Activated CD4-positive, alpha-beta T cell treated with anti-CD3 and anti-CD28 coated beads for 36 hours (primary cell): ENCODE measurements at places on chromosomes 13 and 19.
A peak's percentile ranks its signal among the peaks of the same experiment; 100 is the strongest.

GRCh38 chr13:65679240-65679639 is 1550.9 kb downstream of the PCDH9 start:
- no peak overlapping the region for H3K4me3 ChIP-seq
- H3K4me1 ChIP-seq: no peaks in the 10 kb centered on the region
- no peak overlapping the region for H3K27ac ChIP-seq
- no peaks in the 10 kb centered on the region for H3K36me3 ChIP-seq

DNA sequence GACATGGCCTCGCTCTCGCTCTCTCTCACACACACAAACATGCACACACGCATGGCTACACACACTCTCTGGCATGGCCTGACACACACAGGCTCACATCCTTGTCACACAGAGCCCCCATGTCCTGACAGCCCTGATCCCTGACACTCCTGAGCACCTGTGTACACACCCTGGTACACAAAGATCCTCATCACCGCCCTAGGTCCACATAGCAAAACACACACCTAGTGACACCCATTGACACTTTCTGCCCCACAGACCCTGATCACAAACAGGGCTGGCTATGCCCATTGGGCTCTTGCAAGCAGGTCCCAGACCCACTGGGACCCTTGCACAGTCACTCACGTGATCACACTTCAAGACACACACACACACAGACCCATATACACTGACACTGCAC is 4.0 kb upstream of the NFIX start:
- H3K27ac ChIP-seq: no peak overlapping the region
- DNase-seq: no peak
- no peaks in the 10 kb centered on the region for H3K36me3 ChIP-seq
- peaks cover 5% of the 10 kb centered on the region for H3K27me3 ChIP-seq
- H3K4me3 ChIP-seq: no peak overlapping the region

DNA sequence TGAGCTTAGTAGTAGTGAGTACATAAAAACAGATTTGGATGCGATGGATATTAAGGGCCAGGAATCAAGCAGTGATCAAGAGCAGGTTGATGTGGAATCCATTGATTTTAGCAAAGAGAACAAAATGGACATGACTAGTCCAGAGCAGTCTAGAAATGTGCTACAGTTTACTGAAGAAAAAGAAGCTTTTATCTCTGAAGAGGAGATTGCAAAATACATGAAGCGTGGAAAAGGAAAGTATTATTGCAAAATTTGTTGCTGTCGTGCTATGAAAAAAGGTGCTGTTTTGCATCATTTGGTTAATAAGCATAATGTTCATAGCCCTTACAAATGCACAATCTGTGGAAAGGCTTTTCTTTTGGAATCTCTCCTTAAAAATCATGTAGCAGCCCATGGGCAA is 11.4 kb downstream of the CHAMP1 start:
- no peaks in the 10 kb centered on the region for H3K27me3 ChIP-seq
- DNase-seq: no peak
- peaks cover 64% of the 10 kb centered on the region for H3K36me3 ChIP-seq

DNA sequence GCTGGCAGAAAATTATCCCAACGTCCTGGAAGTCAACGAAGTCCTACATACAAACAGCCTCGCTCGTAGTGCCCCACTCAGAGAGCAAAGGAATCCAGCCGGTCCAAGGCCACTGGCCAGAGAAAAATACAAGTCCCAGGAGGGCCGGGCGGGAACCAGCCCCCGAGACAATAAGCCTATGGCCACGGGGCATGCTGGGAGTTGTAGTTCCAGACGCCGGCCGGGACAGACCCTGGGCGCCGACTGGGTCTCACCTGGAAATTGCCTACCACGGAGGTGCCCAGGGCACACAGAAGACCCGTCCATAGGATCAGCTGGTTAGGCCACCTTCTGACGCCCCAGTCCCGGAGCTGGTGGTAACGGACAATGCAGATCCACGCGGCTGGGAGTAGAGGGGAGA is 5.4 kb downstream of the TMEM150B start:
- H3K27ac ChIP-seq: no peak overlapping the region
- no peaks in the 10 kb centered on the region for H3K36me3 ChIP-seq
- H3K4me3 ChIP-seq: no peak overlapping the region
- peaks cover 5% of the 10 kb centered on the region for H3K27me3 ChIP-seq

GRCh38 chr19:1275976-1276627 is 772 bp downstream of the FAM174C start:
- no peaks in the 10 kb centered on the region for H3K27me3 ChIP-seq
- H3K4me1 ChIP-seq: peaks cover 48% of the 10 kb centered on the region
- H3K36me3 ChIP-seq: peaks cover 59% of the 10 kb centered on the region
- H3K27ac ChIP-seq: peak overlapping the region; percentile 95

DNA sequence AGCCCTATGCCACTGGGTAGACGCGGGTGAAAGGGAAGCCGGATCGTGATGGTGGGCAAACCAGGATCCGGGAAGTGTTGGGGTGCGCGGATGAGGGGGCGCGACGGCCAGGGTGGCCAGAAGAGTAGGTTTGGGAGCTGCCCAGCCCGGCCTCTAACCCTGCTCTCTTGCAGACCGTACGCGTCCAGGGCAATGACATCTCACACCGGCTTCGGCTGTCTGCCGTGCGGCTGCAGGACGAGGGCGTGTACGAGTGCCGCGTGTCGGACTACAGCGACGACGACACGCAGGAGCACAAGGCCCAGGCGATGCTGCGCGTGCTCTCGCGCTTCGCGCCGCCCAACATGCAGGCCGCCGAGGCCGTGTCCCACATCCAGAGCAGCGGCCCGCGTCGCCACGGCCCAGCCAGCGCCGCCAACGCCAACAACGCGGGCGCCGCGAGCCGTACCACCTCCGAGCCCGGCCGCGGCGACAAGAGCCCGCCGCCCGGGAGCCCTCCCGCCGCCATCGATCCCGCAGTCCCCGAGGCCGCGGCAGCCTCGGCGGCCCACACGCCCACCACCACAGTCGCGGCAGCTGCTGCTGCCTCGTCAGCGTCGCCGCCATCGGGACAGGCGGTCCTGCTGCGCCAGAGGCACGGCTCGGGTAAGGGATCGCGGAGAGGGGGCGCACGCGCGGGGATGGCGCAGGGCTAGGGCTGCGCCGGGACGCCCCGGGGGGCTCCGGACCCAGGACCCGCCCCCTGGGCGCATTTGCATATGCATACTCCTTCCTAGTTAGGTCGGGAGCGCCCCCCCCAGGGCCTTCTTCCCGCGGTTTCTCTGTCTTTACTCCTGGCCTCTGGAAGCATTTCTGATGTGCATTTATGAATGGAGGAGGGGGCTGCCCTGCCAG is 4.1 kb downstream of the VSTM2B start:
- peak; percentile 34 for DNase-seq
- H3K27me3 ChIP-seq: peaks cover 53% of the 10 kb centered on the region
- H3K4me1 ChIP-seq: peaks cover 22% of the 10 kb centered on the region
- no peak overlapping the region for H3K27ac ChIP-seq

DNA sequence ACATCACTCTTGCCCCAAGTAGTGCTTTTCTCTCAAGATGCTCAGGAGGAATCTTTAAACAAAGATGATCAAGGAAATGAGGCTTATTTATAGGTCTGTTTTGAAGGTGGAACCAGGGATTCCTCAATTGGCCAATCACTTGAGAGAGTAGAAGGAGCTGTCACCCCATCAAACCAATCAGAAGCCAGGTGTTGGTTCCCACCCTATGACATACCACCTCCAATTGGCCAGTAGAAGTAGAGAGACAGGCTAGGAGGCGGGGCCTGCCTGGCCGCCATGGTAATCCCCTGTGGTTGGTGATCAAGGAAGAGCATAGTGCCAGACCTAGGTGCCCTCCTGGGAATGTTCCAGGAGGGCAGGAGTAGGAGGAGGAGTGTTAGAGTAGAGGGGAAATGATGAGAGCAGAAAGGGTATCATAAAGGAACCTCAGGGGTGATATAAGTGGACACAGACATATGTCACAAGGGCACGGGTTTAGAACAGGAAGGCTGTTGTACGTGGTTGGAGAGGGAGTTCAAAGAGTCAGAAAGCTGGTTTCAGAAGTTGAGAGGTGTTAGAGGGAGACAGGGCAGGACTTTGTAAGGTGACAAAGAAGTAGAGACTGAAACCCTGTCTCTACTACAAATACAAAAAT is 10.5 kb downstream of the PMIS2 start:
- H3K4me1 ChIP-seq: peaks cover 4% of the 10 kb centered on the region
- peak overlapping the region; percentile 5 for H3K27ac ChIP-seq
- H3K4me3 ChIP-seq: no peak overlapping the region
- peaks cover 11% of the 10 kb centered on the region for H3K27me3 ChIP-seq

GRCh38 chr19:48479686-48480085 is 10.5 kb downstream of the CYTH2 start:
- no peaks in the 10 kb centered on the region for H3K27me3 ChIP-seq
- H3K27ac ChIP-seq: peak overlapping the region; percentile 25
- peaks cover 11% of the 10 kb centered on the region for H3K4me1 ChIP-seq
- no peak for DNase-seq
- H3K36me3 ChIP-seq: no peaks in the 10 kb centered on the region
- H3K4me3 ChIP-seq: peak overlapping the region; percentile 76

- peaks cover 31% of the 10 kb centered on the region for H3K36me3 ChIP-seq
- H3K27ac ChIP-seq: peak overlapping the region; percentile 90
- no peak for DNase-seq
- peaks cover 58% of the 10 kb centered on the region for H3K4me1 ChIP-seq
- H3K4me3 ChIP-seq: peak overlapping the region; percentile 94
- H3K27me3 ChIP-seq: no peaks in the 10 kb centered on the region
These were observed 939 bp upstream of the RANBP3 start for GRCh38 chr19:5978606-5979552.

- DNase-seq: no peak
- no peaks in the 10 kb centered on the region for H3K36me3 ChIP-seq
- H3K27ac ChIP-seq: no peak overlapping the region
- no peak overlapping the region for H3K4me3 ChIP-seq
These were observed 25.1 kb upstream of the CEBPG start for GRCh38 chr19:33348301-33349010.

DNA sequence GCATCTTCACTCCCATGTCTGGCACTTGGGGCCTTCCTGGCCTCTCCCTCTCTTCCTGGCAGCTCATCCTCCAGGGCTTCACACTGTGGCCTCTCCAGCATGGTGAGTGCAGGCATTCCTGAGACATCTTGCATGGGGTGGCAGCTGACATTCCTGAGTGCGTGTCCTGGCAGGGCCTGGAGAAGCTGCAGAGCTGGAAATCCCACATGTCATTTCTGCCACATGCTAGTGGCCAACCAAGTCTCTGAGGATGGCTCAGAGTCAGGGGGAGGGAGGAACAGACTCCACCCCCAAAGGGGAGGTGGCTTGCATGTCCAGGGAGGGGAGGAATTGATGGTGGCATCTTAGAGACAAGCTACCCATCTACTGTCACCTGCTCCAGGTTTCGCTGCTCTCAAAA is 41.6 kb upstream of the AMER2 start:
- H3K36me3 ChIP-seq: no peaks in the 10 kb centered on the region
- no peak overlapping the region for H3K4me3 ChIP-seq
- H3K27ac ChIP-seq: no peak overlapping the region

- no peak for DNase-seq
- peaks cover 14% of the 10 kb centered on the region for H3K4me1 ChIP-seq
- H3K27me3 ChIP-seq: no peaks in the 10 kb centered on the region
- H3K36me3 ChIP-seq: no peaks in the 10 kb centered on the region
These were observed 23.9 kb upstream of the CXCL17 start for GRCh38 chr19:42466521-42467182.

DNA sequence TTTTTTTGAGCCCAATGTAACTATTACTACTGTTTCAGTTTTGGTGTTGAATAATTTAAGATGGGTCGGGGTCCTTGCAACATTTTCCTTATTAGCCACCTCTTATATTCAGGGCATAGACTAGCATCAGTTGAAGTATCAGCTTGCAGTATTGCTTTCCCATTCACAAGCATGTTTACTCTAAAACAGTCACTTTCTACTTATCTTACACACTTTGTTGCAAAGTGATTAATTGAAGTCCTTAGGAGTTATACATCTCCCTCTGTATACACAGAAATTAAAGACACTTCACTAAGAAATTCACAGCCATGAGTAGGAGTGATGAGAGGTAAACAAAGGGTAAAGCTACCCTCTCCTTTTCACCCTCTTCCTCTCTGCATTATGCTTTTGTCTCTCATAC is 27.6 kb downstream of the SLAIN1 start:
- no peaks in the 10 kb centered on the region for H3K27me3 ChIP-seq
- peaks cover 42% of the 10 kb centered on the region for H3K4me1 ChIP-seq
- no peak overlapping the region for H3K27ac ChIP-seq
- H3K36me3 ChIP-seq: peaks cover 36% of the 10 kb centered on the region

GRCh38 chr19:1913781-1914577 is 8.8 kb downstream of the ADAT3 start:
- peaks cover 12% of the 10 kb centered on the region for H3K4me1 ChIP-seq
- DNase-seq: no peak
- H3K27me3 ChIP-seq: no peaks in the 10 kb centered on the region
- no peak overlapping the region for H3K27ac ChIP-seq

- no peak for DNase-seq
These were observed 5.1 kb upstream of the FCER2 start for GRCh38 chr19:7706955-7707456.

DNA sequence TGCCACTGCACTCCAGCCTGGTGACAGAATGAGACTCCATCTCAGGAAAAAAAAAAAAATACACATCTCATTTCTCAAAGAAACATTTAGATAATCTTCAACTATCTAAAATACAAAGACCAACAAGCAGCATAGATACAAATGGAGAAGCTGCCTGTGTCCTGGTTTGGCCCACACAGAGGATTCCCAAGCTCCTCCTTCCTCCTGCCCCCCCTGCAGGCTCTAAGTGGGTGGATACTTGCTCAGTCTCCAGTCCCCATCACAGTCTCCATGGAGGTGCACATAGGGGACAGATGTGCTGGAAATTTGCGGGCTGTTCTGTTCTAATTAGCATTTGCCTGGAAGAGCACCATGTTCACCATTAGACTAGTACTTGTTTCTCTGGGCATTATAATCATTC is 59.9 kb downstream of the ABCC4 start:
- no peaks in the 10 kb centered on the region for H3K27me3 ChIP-seq
- H3K36me3 ChIP-seq: peaks cover 23% of the 10 kb centered on the region
- DNase-seq: no peak
- H3K4me3 ChIP-seq: no peak overlapping the region

DNA sequence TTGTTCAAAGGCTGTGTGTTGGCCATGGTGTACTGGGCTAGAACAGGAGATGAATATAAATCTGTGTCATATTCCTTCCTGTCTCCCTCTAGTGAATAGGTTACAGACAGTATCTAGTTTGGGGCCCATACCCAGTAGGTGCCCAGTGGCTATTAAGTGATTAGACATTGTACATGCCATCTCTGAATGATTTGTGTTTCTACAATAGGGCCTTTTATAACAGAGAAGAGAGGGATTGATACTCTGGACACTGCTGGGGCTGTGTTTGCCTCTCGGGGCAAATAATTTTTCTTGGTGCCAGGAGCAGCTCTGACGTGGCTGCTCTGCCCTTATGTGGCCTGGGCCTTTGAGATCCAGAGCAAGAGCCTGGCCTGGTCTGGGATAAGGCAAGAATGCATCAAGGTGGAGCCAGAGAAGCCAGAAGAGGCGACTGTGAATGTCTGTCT is 403.1 kb downstream of the SPRY2 start:
- H3K4me3 ChIP-seq: no peak overlapping the region
- H3K4me1 ChIP-seq: no peaks in the 10 kb centered on the region
- H3K36me3 ChIP-seq: no peaks in the 10 kb centered on the region
- H3K27me3 ChIP-seq: no peaks in the 10 kb centered on the region
- no peak overlapping the region for H3K27ac ChIP-seq

- H3K4me3 ChIP-seq: peak overlapping the region; percentile 53
- DNase-seq: peak; percentile 99
- peaks cover 48% of the 10 kb centered on the region for H3K36me3 ChIP-seq
- H3K27ac ChIP-seq: peak overlapping the region; percentile 90
- H3K4me1 ChIP-seq: peaks cover 26% of the 10 kb centered on the region
- H3K27me3 ChIP-seq: no peaks in the 10 kb centered on the region
These were observed 7.3 kb downstream of the MRPL4 start for GRCh38 chr19:10259162-10259905.
